Cortex of kidney (tissue), 1 donor: ENCODE measurements at places on chromosomes 1 and 21.

GRCh38 chr21:38443110-38443509 lies 55.2 kb downstream of the ERG start:
- no peak for DNase-seq

DNA sequence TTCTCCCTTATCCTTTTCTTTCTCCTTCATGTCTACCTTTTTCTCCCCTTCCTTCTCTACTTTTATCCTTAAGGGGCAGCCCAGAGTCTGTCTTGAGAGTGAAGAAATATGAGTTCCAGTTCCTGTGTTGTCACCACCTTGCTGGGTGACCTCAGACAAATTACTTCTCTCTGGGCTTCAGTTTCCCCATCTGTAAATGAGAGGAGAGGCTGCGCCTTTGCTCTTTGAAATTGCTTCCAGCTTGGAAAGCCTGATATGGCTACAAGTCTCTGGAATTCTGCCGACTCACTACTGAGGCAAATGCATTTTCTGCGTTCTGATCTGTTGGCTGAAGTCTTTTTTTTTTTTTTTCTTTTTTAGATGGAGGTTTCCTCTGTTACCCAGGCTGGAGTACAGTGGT lies 119.2 kb downstream of the SYF2 start:
- no peak for DNase-seq

- DNase-seq = no peak
These were observed 13.4 kb downstream of the ATF3 start for GRCh38 chr1:212621949-212622305.

DNA sequence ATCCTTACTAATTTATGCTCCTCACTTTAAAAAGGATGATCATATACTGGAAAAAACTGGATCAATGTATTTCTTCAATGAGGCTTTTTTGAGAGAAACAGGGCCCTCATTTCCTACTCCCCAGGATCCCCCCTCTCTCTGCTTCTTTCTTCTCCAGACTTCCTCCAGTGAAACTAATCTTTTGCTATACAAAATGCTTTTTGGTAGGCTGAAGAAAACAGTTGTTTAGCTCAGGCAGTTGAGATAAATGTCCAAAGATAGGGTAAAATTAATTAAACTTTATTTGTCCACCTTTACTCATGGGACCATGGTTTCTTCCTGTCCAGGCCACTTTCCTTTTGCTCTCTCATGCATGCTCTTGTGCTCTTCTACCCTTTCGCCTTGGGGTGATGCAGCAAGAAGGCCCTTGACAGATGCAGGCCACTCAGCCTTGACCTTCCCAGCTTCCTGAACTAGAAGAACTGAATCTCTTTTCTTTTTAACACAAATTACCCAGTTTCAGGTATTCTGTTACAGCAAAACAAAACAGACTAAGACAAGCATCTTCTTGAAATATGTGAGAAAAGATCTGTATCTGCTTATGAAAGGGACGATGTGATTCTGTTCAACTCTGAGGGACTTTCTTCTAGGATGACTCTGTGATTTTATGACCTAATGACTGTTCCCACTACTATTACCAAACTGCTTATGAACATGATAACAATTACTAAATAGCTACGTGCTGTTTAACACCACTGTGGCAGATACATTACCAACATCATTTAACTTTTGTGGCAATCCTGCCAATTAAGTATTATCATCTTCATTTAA lies 63.7 kb downstream of the NVL start:
- no peak for DNase-seq

- no peak for DNase-seq
These were observed 4.5 kb downstream of the TTC24 start for GRCh38 chr1:156583821-156584622.

DNA sequence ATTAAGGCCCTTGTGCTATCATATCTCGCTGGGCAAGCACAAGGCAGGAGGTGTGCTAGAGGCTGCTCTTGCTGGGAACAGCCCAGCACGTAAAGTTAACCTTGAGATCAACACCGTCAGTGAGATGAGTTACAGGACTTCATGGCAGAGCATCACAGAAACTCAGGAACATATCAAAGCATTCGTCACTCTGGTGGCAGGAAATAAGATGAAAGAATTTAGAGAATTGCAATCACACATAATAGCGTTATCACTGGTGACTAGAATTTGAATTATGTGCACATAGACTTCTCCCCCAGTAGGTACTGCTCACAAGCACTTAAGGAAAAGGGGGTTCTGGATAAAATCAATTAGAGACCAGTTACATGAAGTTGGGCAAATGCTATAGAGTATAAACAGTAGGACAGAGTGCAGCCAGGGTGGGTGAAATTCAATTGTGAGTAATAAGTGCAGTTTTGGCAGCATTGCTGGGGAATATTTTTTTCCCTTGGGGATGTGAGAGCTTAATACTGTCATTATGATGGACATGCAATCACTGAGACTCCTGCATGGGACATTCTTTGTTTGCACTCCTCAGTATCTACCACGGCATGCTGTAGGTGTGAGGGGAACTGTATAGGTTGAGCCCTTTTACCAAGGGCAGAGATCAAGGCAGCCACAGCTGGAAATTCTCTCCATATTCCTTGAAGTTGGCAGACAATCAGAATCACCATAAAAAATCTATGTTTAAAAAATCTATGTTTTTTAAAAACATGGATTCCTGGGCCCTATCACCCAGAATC lies 44.2 kb upstream of the ARHGAP29 start:
- DNase-seq = no peak

DNA sequence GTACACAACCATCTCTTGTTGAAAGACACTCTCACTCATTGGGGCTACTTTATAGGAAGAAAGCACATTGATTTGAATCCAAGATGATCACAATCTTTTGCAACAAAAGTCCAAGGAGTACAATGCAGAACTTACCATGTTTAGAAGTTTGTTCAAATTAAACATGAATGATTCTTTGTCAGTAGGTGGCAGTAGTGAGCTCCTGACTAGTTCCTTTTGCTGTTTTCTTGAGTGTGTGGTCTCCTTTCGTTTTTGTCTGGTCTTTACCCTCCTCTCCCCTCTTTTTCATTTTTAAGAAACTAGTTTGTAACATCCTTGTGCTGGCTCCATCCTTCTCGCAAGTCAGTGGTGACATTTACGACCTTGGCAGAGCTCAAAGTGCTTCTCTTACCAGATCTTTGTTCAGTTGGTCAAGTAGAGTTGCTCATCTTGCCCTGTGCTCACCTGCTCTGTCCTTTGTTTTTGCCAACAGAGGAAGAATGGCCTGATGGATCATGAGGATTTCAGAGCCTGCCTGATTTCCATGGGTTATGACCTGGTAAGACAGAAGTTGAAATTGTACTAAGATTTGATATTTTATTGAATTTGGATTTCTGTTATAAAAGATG lies 35.7 kb upstream of the MTR start:
- no peak for DNase-seq

- no peak for DNase-seq
These were observed 134.5 kb upstream of the PKN2 start for GRCh38 chr1:88549536-88549935.

DNA sequence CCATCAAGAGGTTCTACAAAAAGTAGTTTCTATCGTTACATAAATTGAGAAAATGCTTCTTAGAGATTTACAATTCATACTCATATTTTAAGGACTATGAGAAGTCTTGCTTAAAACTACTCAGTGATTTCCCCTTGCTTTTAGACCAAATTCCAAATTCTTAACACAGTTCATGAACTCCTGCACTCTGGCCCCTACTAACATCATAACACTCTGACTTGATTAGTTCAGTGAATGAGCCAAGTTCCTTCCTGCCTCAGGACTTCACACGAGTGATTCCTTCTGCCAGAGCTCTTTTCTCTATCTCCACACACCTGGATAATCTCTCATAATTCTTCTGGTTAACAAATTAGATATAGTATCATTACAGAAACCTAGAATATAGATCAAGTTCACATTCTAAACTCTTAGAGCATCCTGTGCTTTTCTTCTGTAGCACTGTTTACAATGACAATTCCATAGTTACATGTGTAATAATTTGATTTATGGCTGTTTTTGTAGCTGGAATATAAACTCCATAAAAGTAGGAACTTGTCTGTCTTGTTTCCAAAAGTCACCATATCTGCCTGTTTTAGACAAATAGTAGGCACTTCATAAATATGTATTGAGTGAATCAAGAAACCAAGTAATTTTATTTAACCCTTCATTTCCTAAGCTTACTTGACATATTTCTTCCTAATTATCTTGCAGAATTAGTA lies 59.9 kb downstream of the NUF2 start:
- no peak for DNase-seq

DNA sequence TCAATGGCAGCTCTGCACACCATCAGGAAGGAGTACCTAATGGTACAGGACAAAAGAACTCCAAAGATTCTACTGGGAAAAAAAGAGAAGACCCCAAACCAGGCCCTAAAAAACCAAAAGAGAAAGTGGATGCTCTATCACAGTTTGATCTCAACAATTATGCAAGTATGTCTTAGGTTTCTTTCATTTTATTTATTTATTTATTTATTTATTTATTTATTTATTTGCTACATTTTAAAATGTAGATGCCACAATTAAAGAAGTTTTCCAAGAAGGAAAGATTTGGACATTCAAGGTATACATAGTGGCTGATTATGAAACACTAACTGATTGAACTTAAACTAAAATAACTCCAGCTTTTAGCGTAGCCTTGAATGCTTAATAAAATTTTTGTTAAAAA lies 60.2 kb downstream of the PRRC2C start:
- DNase-seq = no peak

DNA sequence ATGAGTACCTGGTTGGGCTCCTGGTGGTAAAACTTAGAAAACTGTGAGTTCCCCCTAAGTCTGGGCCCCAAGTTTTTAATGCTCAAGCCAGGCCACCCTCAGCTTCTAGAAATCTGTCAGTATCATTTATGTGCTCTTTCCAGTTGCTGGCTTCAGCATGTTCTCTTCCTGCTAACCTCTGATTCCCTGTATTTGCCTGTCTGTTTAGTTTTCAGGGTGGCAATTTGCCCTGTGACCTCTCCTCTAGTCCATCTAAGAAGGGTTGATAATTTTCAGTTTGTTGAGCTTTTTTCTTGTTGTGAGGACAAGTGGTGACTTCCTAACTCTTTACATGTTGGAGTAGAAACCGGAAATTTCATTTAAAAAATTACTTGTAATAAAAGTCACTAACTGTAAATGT lies 16.0 kb upstream of the S100A10 start:
- DNase-seq = no peak

DNA sequence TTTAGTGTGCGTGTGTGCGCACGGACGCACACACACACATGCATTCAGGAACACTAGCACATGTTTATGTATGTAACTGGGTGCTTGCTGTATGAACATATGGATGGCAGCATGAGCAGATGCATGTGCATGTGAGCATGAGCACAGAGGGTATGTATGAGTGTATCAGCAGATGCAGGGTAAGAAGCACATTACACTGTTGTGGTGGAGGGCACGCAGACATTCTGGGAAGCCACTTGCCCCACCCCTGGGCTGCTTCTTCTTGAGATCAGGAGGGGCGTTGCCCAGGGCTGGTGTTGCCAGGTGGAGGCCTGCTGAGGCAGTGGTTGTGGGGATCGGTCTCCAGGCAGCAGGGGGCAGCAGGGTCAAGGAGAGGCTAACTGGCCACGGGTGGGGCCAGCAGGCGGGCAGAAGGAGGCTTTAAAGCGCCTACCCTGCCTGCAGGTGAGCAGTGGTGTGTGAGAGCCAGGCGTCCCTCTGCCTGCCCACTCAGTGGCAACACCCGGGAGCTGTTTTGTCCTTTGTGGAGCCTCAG lies 3.9 kb upstream of the P3R3URF start:
- DNase-seq = no peak

DNA sequence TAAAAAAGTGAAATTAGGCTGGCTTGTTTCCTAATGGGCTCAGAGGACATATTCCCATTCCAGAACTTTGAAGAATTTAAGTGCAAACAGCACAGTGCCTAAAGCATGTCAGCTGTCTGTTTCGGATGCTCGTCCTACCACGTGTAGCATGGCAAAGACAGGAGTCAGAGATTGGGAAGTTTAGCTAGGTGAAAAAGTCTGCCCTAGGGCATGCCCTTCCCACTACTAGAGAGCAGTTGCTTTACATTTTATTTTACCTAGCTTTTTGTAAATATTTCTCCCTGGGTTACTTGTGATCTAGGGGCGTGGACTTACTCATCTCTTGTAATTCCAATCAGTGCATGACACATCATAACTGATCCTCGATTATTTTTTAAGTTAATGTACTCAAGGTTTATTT lies 111.1 kb downstream of the LMO4 start:
- no peak for DNase-seq

DNA sequence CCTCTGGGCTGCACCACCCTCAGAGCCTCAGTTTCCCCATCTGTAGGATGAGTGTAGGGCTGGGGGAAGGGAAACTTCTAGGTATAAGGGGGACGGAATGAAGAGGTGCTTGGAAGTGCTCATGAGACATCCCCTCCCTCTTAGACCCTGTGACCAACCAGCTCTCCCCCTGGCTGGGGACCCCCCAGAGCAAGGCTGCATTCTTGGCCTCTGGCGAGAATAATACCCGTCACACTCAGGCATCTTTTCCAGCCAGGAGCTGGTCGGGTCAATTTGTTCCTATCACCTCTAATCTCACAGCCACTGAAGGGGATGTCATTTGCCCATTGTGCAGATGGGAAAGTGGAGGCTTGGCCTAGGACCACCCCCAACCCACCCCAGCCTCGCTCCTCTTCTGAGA lies 443.0 kb downstream of the PTPRU start:
- no peak for DNase-seq

- no peak for DNase-seq
These were observed 898.4 kb downstream of the KCNT2 start for GRCh38 chr1:195709821-195710220.

DNA sequence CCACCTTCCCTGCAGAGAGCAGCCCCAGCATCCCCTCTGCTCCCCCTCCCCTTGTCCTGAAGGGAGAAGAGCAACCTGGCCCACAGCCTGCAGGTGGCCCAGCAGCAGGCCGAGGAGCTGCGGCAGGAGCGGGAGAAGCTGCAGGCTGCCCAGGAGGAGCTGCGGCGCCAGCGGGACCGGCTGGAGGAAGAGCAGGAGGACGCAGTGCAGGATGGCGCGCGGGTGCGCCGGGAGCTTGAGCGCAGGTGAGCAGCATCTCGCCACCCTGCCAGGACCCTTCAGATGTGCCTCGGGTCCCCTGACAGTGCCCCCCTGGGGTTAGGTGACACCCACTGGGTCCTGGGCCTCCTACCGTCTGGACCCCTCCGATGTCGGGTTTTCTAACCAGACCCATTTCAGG lies 22.3 kb downstream of the CROCC start:
- DNase-seq = no peak

DNA sequence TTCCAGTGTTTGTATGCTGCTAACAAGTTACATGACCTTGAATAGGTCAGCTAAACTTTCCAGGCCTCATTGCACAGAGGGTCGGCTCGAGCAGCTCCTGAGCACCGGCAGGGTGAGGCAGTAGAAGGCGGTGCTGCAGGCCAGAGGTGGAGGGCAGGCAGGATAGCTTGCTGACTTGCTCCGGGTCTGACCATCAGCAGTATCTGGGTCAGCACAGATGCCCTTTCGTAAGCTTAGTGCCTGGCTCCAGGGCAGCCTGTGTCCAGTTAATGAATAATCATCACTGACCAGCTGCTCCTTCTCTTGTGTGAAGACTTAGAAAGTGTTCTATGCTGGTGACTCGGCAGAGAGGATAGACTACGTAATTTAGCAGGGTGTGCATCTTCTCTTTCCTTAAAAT lies 6.9 kb downstream of the MAPKAPK2 start:
- DNase-seq = no peak

GRCh38 chr1:112298558-112298957 lies 97.5 kb upstream of the CTTNBP2NL start:
- DNase-seq = no peak
